ENCODE measurements at places on chromosomes 2 and 18.

GRCh38 chr18:3839581-3839981, 389.6 kb downstream of the TGIF1 start:
- no peak for DNase-seq

- DNase-seq = no peak
Measured at GRCh38 chr2:223989856-223990232, 32.6 kb downstream of the MRPL44 start.

- DNase-seq = no peak
Measured at GRCh38 chr2:200603972-200604371, 18.2 kb downstream of the AOX1 start.

- no peak for DNase-seq
Measured at GRCh38 chr18:33558529-33558928, 19.5 kb upstream of the ASXL3 start.

DNA sequence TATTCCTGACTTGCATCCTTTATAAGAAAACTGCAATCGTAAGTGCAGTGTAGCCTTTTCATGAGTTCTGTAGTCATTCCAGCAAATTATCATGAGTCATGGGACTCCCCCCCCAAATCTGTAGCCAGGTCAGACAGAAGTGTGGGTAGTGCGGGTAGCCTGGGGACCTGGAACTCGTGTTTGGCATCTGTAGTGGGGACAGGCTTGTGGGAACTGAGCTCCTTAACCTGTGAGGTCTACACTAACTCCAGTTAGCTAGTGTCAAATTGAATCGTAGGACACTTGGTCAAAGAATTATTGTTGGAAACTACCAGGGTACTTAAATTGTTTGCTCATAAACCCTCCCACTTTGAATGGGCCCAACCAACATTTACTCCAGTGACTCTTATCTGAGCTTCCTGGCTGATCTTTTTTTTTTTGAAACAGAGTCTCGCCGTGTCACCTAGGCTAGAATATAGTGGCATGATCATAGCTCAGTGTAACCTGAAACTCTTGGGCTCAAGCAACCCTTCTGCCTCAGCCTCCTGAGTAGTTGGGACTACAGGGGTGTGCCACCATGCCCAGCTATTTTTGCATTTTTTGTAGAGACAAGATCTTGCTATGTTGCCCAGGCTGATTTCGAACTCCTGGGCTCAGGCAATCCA, 12.4 kb downstream of the PFN4 start:
- no peak for DNase-seq

- no peak for DNase-seq
Measured at GRCh38 chr2:1306014-1306686, 107.1 kb upstream of the TPO start.

GRCh38 chr2:219744066-219744465, 116.6 kb downstream of the SLC4A3 start:
- no peak for DNase-seq

GRCh38 chr2:181239201-181239799, 217.9 kb upstream of the ITGA4 start:
- peak; percentile 36 for DNase-seq

- DNase-seq = no peak
Measured at GRCh38 chr18:39701055-39701783, 2135.6 kb upstream of the CELF4 start.
